Stimulated activated CD8-positive, alpha-beta memory T cell treated with anti-CD3 and anti-CD28 coated beads, Interleukin-4, amount 100 ng/mL, for 48 hours (primary cell): ENCODE measurements at places on chromosomes 2 and 18.

DNA sequence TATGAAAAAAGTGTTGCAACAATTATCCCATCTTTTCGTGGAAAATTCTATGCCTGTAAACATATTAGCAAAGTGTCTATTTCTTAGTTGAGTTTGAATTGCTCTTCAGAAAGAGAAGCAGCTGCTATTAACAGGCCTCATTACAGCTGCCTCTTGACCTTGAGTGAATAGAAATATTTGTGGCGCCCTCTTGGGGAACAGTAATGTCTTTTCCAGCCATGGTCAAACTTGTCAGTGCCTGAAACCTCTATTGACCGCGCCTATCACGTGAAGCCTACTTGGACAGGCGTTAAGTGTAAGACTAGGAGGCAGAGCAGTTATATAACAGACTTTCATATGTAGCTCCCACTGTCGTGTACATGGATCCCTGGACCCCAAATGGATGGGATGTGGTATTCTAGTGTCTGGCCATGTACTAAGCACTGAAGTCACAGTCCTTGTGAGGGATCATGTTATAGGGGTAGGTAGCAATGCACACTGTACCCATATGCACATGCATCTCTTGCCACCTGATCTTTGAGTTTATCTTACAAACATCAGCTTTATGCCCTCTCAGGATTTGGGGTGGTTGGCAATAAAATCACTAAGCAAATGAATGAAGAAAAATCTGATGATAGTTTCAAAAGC lies 245.0 kb downstream of the PTGR3 start:
- no peak for DNase-seq

GRCh38 chr2:11867926-11868325 lies 121.5 kb downstream of the LPIN1 start:
- no peak for DNase-seq

GRCh38 chr18:1965016-1965415 lies 606.3 kb downstream of the METTL4 start:
- no peak for DNase-seq

DNA sequence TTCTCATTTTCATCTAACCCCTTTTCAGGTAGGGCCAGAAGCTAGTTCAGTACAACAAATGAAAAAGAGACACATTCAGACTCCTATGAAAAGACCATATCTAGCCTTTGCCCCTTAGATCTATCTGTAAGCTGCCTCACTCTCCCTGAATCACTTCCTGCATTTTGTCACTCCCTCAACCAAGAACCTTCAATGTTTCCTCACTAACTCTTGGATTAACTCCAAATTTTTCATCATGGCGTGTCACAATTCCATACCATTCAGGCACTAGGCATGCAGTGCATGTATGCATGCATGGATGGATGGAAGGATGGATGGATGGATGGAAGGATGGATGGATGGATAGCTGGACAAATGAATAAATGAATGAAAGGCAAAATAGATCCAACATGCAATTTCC lies 356.9 kb downstream of the TNS1 start:
- DNase-seq, result no peak

- DNase-seq, result no peak
These were observed 176.1 kb upstream of the ZFP36L2 start for GRCh38 chr2:43402452-43402937.

DNA sequence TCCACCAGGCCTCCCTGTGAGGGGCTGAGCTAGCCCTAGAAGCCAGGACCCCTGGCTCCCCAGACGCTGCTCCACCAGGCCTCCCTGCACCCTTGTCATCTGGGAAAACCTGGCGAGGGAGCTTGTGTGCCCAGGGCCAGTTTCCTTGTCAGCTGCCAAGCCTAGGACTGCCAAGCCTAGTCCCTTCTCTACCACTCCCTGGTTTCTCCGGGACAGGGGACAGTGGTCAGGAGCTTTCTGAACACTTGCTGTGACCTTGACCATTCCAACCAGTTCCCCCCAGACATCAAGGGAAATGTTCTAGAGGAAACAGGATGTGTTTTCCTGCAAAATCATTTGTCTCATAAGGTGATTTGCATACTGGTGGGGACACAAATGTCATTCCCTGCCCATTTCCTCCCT lies 41.3 kb upstream of the MRPL33 start:
- DNase-seq, result no peak

DNA sequence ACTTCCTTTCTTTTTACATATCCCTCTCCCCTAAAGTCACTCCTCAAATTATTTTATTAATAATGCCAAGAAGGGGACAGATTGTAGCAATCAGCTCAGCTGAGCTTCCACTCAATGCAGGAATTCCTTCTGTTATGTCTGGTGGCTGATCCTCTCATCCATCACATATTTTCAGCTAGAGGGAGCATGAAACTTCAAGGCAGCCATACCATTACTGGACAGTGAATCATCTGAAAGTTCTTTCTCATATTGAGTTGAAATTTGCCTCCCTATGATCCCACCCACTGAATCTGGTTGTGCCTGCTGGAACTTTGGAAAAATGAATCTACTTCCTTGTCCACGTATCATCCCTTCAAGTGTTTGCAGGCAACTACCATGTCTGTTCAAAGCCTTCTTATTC lies 11.2 kb downstream of the ZNF385B start:
- no peak for DNase-seq

DNA sequence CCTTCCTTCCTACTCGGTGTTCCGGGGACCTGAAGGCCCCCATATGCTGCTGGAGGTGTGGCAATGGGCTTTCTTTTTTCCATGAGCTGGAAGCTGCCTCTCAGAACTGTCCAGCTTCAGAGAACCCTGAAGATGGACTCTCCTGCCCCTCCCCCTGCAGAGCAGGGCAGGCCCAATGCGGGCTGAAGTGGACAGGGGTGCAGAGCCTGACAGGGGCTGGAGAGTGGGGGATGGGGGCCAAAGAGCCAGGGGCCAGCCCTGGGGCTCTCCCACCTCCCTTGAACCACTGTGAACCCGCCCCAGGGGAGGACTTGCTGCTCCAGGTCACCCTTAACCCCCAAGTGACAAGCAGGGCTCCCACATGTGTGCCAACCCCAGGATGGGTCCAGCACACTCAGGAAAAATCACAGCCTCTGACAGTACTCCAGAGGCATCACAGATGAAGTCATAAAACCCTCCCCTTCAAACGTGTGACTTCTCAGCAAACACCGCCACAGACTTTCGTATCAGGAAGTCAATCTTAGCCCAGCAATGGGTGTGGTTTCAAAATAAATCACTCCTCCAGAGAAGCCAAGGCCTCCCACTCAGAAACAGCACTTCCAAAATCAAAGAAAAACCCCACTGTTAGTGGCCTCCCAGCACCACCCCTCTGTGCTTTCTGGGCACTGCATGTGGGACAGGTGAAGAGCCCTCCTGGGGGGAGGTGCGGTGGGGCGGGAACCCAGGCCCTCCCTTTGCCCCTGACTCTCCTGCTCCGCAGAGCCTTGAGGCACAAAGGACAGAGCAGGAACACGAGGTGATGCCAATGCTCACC lies 135.8 kb downstream of the HDAC4 start:
- peak; percentile 70 for DNase-seq

DNA sequence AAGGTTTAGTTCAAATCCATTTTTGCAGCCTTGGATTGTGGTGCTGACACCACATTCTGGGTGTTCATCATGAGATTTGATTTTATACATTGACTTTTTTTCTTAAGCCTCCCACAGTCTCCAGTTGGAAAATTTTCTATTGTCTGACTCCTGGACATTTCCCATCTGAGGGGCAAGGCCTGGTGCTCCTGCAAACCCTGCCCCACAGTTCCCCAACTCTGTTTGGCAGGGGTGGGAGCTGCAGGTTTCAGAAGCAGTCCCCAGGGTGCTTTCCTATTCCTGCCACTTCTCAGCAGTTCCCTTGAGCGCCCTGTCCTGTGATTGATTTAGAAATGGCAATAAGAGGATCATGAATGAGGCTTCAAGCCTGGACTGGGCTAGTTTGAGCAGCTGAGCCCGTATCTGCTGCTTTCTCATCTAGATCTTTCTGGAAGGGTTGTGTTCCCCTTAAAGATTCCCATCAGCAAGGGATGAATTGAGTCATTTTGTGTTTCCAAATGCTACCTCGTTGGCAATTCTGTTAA lies 77.0 kb downstream of the CIB4 start:
- no peak for DNase-seq

GRCh38 chr18:69531973-69532372 lies 131.3 kb downstream of the DOK6 start:
- DNase-seq, result no peak

GRCh38 chr2:234267534-234267933 lies 217.0 kb downstream of the SPP2 start:
- no peak for DNase-seq

DNA sequence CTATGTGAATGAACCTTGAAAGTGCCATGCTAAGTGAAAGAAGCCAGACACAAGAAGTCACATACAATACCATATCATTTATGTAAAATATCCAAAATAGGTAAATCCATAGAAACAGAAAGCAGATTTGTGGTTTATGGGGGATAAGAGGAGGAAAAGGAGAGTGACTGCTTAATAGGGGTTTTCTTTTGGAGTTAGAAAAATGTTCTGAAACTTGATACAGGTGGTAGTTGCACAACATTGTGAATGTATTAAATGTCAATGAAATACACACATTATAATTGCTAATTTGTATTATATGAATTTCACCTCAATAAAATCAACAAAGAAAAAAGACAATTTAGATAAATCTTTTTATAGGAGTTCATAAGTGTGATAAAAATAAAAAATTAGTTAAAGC lies 37.1 kb downstream of the MEMO1 start:
- DNase-seq, result no peak

GRCh38 chr2:49972699-49973098 lies 818.4 kb upstream of the FSHR start:
- no peak for DNase-seq

GRCh38 chr2:235966396-235966795 lies 201.8 kb downstream of the GBX2 start:
- no peak for DNase-seq

DNA sequence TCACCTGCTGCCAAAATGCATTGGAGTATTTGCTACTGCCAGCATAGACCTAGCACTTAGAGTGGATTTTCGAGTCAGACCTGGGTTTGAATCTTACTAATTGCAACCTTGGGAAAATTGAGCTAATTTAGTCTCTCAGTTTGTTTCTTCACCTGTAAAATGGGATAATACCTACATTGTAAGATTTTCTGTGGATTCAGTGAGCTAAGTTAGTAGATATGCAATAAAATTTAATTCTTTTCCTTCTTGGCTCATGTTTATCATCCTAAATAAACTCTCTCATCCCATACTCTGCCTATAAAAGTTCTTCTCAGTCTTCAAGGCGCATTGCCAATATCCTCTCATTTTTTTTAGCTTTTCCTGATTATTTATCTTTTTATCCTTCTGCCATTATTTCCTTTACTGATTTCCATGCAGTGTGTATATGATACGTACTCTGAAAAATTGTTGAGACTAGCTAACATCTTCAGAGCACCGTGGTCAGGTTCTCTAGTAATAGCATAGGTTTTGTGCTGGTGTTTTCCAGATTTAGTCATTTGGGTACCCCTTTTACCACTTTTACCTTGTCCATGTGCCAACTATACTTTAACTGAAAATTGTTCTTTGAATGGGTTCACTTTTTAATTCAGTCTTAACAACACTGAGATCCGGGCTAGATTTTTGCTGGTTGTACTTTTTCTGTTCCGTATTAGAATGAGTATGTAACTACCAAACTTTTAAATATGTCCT lies 7.3 kb downstream of the CEP192 start:
- DNase-seq, result no peak

DNA sequence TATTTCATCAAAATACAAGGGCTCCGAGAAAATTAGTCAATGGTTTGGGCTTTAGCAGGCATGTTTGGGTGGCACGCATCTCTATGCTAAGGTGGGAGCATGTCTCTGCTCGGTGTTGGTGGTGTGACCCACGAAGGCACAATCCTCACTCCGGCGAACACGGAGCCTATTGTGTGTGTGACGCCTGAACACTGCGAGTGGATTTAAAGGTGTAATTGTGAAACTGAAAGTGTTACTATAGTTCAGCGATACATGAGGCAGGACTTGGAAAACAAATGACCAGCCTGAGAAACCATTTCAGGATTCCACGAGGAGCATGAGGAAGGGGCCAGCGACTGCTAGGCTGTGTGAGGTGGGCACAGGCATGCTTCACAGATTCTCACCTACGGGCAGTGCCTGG lies 41.7 kb upstream of the LDLRAD4 start:
- DNase-seq, result no peak

DNA sequence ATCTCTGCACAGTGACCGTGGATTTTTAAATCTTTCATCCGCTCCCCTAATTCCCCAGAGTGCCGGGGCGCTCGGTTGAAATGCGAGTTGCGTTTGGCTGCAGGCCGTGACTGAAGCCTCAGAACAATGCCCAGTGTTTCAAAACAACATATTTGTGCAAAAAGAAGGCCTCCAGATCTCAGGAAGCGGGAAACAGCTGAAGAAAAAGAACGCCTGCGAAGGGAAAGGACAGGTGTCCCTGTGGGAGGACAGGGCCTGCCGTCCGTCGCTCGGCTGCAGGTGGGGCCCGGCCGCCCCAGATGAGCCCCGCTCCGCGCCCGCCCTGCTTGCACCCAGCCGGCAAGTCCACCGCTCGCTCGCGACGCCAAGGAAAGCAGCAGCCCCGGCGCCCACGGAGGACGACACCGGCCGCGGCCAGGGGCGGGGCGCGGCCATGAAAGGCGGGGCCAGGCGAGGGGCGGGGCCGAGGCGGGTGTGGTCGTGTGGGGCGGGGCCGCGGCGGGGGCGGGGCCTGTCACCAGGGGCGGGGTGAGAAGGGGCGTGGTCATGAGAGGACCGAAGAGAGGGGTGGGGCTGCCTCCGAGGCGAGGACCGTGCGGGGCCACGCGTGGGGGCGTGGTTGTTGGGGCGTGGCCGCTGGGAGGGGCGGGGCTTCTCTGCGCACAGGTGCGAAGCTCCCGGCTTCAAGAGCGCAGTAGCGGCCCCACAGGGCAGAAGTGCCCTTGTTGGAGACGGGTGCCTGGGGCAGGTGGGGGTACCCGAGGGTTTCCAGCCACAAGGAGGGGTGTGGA lies 17.6 kb upstream of the BOK start:
- DNase-seq, result peak; percentile 85

DNA sequence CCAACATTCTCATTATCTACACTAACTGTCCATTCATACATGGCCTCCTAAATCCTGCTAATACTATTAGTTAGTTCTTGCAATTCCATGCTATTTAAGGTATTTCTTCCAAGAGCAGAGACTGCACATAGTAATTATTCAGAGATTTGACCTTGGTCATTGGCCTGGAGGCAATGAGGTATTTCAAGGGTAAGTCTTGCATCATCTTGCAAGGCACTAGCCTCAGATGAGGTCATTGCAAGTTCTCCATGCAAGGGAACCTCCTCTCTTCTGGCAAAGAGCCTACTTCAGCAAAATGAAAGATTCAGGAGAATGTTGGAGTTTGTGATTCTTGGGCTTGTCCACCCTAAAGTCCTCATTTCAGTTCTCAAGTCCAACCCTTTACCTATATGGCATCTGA lies 48.5 kb upstream of the IKZF2 start:
- no peak for DNase-seq

DNA sequence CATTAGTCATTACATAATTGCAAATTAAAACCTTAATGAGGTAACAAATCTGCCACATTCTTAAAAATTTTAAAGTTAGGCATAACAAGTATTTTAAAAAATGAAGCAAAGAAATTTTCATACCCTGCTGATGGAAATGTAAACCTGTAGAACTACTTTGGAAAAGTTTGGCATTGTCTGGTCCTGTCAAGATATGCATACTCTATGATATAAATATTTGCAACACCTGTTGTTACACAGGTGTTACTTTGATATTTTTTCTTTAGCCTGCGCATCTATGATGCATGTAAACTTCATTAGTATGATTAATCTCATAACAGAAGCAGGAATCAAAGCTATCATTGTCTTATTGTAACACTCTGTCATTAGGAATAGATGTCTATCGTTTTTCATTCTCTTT lies 634.3 kb downstream of the TRIB2 start:
- no peak for DNase-seq
